Stimulated activated CD8-positive, alpha-beta memory T cell treated with anti-CD3 and anti-CD28 coated beads, Interleukin-15, amount 100 ng/mL, for 48 hours (primary cell): ENCODE measurements at places on chromosomes 12 and 14.

DNA sequence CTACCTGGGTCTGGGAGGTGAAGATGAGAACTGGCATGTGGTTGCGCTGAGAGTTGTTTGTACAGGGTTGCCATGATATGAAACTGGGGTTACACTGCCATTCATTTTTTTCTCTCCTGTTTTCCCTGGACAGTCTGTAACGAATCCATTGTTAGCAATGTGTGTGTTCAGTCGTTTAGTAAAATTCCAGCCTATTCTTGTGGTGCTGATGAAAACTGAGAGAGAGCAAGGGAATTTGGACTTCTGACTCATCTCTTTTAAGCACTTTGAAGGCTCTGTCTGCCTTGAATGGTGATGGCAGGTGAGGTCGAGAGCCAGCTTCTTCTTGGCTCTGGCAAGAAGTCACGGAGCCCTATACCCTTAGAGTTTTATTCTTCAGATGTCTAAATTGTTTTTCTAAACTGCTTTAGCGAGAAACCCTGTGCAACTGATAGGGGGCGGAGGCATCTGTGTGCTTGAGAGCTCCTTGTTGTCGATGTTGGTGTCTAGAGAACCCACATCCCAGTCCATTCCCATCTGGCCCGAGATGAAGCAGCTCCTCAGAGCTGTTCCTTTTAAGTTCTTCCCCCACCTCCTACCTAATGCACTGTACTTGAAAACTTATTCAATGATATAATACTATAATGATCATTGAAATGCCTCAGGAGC is 204.4 kb downstream of the TMX1 start:
- DNase-seq: no peak

DNA sequence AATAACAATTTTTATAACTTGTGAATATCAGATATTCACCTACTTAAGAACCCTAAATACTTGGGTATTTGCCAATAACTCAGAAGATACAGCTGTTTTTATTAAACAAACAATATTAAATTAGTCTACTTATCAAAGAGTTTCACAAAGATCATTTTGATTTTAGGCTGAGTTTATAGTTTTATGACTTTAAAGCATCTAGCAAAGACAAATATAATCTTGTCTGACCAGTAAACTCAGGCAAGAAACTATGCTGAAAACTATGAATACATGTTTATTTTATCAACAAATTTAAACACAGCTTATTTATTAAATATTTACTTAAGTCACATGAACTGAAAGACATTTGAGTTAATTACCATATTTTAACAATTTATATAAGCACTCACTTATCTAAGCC is 18.5 kb upstream of the SERPINA1 start:
- DNase-seq: no peak

DNA sequence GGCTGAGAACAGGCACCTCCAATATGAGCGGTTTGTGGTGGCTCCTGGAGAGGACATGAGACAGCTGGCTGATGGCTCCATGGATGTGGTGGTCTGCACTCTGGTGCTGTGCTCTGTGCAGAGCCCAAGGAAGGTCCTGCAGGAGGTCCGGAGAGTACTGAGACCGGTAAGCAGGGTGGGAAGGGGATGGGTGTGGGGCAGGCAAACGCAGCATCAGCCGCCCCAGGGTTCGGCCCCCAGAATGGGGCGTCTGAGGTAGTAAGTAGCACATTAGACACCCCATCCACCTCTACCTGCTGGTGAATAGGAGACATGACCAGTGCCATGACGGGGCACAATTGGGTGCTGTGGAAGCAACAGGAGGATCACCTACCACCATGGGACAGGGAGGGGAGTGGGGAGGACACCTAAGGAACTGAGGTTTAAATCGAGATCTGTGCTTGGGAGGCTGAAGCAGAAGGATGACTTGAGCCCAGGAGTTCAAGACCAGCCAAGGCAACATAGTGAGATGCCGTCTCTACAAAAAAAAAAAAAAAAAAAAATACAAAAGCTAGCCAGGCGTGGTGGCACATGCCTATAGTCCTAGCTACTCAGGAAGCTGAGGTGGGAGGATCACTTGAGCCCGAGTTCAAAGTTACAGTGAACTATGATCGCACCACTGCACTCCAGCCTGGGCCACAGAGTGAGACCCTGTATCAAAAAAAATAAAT is 25.5 kb downstream of the ITGA7 start:
- no peak for DNase-seq

DNA sequence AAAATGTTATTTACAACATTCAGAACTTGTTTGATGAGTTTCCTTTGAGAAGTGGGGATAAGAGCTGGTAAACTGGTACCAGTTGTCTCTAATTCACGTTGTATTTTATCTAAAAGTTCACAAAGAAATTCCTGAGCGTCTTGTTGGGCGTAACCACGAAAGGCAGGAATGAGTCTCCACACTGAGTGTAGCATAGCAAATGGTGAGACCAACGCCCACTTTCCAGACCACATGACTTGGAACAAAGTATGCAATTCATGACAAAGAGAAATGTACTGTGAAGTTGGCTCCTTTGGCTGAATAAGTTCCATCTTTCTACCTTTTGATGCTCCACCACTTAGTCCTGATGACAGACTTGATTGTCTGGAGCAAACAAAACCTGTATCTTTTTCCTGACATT is 18.4 kb downstream of the USP44 start:
- no peak for DNase-seq

- no peak for DNase-seq
Measured at GRCh38 chr14:94770815-94771157, 873 bp upstream of the GSC start.
